ENCODE measurements at places on chromosomes 7 and 10. TPM values are rescaled to one million over a fixed set of nuclear protein-coding genes. Genes with fewer than 3 reads are reported as not detected.
A peak's percentile ranks its signal among the peaks of the same experiment; 100 is the strongest.

The PLXDC2 gene
- 8.2 TPM for total RNA-seq

GRCh38 chr7:74258639-74259038 is 4.4 kb upstream of the RFC2 start:
- DNase-seq = no peak

GRCh38 chr10:116785867-116786266 is 43.5 kb upstream of the HSPA12A start:
- DNase-seq = no peak

The FAM131B gene
- 0.26 TPM for total RNA-seq

The C10orf53 gene
- not detected for total RNA-seq

The GPR15LG gene
- total RNA-seq = not detected

DNA sequence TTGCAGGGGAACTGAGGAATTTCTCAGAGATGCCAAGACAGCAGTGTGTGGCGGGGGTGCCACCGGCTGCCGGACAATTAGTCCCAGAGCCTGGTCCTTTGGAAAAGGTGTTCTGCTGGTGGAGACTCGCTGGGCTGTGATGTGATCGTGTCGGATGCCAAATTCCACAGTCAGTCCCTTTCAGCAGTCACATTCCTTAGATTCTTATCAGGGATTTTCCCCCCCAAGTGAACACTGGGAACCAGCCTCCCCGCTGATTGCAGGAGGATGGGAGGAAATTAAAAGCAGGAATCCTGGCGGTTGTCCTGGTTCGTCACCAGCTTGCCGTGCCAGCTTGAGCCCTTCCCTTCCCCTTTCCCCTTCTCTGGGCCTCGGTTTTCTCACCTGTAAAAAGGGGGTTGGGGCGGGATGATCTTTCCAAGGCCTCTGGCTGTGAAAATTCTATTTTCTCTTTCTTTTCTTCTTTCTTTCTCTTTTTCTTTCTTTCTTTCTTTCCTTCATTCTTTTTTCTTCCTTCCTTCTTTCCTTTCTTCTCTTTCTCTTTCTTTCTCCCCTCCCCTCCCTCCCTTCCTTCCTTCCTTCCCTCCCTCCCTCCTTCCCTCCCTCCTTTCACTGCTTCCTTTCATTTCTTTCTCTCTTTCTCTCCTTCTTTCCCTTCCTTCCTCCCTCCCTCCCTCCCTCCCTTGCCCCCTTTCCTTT is 39.6 kb downstream of the COL26A1 start:
- DNase-seq = peak; percentile 72

The GARIN1A gene
- 0.33 TPM for total RNA-seq

The SND1 gene
- total RNA-seq = 146 TPM

GRCh38 chr7:31102973-31103850 is 51.1 kb downstream of the ADCYAP1R1 start:
- DNase-seq = no peak

DNA sequence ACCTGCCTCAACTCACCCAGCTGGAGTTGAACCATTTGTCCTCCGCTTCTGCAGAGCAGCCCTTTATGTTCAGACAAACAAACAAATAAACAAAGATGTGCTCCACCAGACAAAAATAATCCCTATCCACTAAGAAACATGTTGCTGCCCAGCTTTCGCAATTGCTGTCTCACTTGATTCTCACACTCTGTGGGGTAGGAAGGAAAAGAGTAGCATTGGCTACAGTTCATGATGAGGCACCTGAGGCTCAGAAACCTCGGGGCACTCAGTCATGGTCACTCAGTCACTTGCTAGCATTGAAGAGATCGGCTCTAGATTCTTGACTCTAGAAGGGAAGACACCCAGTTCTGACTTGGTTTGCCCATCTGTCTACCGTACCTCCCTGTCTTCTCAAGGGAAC is 88.0 kb upstream of the ZMIZ1 start:
- DNase-seq = no peak

GRCh38 chr7:37759526-37759925 is 76.0 kb downstream of the GPR141 start:
- DNase-seq = no peak

GRCh38 chr7:109449760-109450159 is 880.1 kb downstream of the DNAJB9 start:
- DNase-seq = no peak

DNA sequence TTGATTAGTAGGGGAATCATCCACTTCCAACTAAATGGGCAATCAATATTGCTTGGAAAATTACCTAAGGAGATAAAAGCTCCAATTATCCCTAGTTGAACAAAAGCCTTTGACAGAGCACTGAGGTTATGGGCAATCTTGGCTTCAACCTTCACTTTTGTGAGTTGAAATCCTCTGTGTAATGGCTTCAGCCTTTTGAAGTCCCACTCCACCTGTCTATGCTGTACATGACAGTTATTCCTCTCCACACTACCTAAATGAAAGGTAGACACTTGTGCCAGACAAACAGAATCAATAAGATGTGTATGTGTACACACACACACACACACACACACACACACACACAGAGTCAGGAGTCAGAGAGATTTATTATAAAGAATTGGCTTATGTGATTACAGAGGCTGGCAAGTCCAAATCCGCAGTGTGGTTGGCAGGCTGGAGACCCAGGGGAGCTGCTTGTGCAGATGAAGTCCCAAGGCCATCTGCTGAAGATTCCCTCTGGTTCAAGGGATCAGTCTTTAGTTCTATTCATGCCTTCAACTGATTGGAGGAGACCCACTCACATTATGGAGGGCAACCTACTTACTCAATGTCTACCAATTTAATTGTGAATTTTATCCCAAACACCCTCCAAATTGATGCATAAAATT is 164.8 kb upstream of the CDC14C start:
- DNase-seq = no peak

The LGI1 gene
- not detected for total RNA-seq

The EEPD1 gene
- total RNA-seq = 13.5 TPM

GRCh38 chr10:74293686-74294371 is 142.8 kb downstream of the ADK start:
- DNase-seq = peak; percentile 35

- DNase-seq = no peak
Observed at GRCh38 chr10:122178655-122179054, 92.4 kb upstream of the BTBD16 start.

- no peak for DNase-seq
Observed at GRCh38 chr10:78925275-78925674, 143.5 kb upstream of the ZMIZ1 start.

DNA sequence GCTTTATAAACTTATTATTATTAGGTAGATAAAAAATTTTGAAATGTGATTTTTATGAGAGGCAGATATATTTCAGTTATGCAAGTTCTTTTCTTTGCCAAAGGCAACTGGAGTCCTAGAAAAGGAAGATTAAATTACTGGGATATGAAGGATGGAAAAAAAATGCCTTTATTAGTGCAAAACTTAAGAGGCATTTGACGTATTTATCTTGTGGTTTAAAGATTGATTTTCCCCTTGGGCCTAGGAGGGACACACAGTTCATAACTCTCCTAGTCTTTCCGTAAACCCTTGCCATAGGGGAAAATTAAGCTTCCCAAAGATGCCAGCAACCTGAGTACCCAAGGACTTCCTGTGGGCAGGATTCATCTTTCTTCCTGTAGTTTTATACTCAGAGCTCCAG is 3.1 kb upstream of the STEAP4 start:
- no peak for DNase-seq

DNA sequence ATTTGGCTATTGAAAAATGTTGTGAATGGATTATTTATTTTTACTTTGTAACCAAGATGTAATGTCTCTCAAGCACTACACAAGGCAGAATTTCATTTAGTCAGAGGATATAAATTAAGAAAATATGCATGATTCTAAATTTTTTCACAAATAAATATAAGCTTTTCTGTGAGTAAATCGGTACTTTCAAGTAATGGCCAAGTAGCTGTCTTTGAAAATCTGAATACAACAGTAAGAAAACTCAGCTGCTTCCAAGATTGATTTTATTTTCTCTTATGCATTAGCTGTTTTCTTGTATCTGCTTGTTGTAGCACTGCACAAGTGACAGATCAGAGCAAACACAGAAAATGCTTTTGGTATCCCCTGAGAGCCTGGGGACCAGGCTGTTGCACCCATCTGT is 998.5 kb upstream of the GHITM start:
- no peak for DNase-seq

The RAB19 gene
- 15.3 TPM for total RNA-seq

The ACTL6B gene
- total RNA-seq = not detected

The ZNF727 gene
- total RNA-seq = 8.2 TPM

The ZNF365 gene
- total RNA-seq = 1.0 TPM

DNA sequence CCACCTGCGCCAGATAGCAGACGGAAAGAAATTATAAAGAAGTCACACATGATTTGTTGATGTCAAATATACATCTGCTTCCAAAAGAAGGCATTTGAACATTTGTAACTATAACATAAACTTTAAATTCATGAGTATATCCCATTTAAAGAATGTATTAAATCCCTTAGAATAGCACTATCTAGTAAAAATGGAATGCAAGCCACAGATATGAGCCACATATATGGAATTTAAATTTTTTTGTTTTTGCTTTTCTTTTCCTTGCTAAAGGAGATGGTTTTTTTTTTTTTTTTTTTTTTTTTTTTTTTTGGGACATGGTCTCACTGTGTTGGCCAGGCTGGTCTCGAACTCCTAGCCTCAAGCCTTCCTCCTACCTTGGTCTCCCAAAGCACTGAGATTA is 730.8 kb downstream of the PHTF2 start:
- DNase-seq = no peak

- DNase-seq = no peak
Observed at GRCh38 chr10:98255146-98255877, 12.7 kb downstream of the LOXL4 start.

DNA sequence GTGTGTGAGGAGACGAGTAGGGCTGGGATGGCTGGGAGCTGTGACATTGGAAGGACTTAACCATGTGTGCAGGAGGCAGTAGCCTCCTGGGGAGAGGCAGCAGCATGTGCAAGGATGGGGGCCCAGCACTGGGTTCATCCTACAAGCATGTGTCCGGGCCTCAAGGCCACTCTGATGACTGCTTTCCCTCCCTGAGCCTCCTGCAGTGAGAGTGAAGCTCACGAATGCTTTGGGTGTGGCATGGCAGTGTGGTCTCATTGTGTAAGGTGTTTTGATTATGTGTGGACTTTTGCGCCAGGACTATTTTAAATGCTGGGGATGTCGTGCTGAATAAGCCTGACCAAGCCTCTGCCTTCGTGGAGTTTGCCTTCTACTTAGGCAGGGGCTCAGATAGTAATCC is 122.0 kb upstream of the INSYN2A start:
- no peak for DNase-seq

- DNase-seq = no peak
Observed at GRCh38 chr10:119535305-119535704, 7.2 kb downstream of the RGS10 start.

The KCNH2 gene
- total RNA-seq = 5.3 TPM

- DNase-seq = no peak
Observed at GRCh38 chr7:89002981-89003956, 207.7 kb upstream of the TEX47 start.

The MYH16 gene
- total RNA-seq = not detected

- DNase-seq = peak; percentile 98
Observed at GRCh38 chr10:75401569-75402485, at the start of gene ZNF503. Gene ZNF503, minus strand, starts transcription at chr10:75401764. Its CDS starts 345 bp downstream, at chr10:75401419.

The ADRA2A gene
- 25.4 TPM for total RNA-seq

DNA sequence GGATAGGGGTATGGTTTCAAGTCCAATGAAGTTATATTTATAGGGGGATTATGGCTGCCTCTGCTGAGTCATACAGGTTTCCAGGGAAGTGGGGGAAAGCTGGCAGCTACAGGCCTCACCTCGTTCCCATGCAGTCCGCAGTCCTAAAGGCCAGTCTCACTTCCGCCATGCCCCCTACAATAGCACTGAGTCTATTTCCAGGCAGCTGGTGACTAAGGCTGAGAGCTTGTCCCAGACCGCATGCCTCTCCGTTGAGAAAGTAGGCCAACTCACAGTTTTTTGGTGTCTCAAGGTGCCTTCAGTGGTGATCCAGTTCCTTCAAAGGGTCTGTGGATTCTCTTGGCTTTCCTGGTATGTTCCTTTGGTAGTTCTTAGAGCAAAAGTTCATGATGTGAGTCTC is 203.9 kb upstream of the GLI3 start:
- DNase-seq = no peak

- DNase-seq = no peak
Observed at GRCh38 chr7:5697754-5698424, 83.6 kb downstream of the RNF216 start.

The NUTM2D gene
- 1.3 TPM for total RNA-seq

- DNase-seq = peak; percentile 48
Observed at GRCh38 chr10:110919971-110920881, 822 bp downstream of the SHOC2 start.

DNA sequence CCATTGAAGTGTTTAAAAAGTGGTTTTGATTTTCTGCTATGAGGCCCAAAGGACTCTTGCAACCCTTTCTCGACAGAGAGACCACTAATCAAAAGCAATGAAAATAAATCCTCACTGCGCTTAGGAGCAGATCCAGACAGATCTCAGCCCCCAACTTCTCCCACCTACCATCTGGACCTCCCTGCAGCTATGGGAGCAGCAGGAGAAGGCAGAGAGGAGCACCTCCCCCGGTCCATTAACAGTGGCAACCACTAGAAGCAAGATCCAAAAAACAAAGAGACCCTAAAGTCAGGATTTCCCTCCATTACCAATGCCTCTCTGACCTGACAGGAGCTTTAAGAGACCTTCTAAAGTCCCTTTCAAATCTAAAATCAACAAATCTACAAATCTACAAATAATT is 99.0 kb upstream of the LSM8 start:
- no peak for DNase-seq

Measured in body of pancreas (tissue), 4 donors.